ENCODE measurements at places on chromosomes 5 and 9.

DNA sequence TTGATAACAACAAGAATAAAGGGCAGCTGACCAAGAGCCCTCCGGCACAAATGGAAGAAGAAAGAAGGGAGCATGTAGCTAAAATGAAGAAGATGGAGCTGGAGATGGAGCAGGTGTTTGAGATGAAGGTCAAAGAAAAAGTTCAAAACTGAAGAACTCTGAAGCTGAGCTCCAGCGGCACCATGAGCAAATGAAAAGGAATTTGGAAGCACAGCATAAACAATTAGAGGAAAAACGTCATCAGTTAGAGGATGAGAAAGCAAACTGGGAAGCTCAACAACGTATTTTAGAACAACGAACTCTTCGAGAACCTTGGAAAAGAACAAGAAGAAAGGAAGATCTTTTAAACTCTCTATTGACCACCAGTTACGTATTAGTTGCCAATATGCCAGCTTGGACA is 100.9 kb downstream of the GABBR2 start:
- DNase-seq, result no peak

GRCh38 chr9:98280574-98280973 is 25.1 kb upstream of the TBC1D2 start:
- DNase-seq, result no peak

GRCh38 chr5:13976867-13977830 is 32.7 kb upstream of the DNAH5 start:
- no peak for DNase-seq

- no peak for DNase-seq
Measured at GRCh38 chr9:131697097-131697496, 42.8 kb downstream of the RAPGEF1 start.

DNA sequence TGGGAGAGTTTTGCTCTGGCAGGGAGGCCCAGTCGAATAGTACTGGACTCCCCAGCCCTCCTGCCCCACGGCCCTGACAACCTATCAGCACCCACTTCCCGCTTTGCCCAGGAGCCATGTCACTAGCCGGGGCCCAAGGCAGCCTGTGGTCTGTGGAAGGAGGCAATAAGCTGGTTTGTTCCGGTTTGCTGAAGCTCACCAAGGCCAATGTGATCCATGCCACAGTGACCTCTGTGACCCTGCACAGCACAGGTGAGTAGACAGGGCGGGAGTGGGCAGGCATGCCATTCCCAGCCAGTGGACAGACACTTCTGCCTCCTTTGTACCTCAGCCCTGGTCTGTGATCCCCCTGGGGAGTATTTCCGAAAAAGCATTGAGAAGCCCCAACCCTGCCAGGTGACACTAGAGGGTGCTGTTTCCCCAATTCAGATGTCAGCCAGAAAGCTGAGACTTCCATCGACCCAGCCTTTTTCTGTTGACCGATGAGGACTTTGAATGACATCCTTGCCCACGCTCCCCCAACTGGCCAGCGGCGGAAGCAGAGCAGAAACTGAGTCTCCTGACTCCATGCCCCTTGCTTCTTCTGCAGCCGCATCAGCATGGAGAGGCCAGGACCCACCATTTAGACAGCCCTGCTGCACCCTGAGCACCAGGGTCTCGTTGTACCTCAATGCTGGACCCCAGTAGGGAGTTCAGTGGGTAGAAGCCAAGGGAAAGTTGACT is 9.6 kb downstream of the PCYOX1L start:
- DNase-seq, result peak; percentile 53

DNA sequence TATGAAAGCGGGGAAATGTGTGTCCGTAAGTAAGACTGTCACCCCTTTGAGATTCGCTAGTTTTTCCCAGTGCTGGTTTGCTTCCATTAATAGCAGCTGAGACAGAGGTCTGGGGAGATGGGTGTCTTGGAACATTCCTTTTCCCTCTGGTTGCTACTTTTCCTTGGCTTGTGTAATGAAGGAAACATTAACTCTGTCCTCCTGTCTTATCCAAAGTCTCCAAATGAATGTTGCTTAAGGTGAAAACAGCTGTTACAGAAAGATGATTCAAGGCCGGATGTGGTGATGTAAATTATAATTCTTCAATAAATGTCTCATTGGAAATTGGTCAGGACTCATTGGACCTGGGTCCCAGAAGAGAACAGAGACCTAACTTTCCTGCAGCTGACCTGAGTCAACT is 50.0 kb downstream of the MEGF10 start:
- DNase-seq, result no peak

DNA sequence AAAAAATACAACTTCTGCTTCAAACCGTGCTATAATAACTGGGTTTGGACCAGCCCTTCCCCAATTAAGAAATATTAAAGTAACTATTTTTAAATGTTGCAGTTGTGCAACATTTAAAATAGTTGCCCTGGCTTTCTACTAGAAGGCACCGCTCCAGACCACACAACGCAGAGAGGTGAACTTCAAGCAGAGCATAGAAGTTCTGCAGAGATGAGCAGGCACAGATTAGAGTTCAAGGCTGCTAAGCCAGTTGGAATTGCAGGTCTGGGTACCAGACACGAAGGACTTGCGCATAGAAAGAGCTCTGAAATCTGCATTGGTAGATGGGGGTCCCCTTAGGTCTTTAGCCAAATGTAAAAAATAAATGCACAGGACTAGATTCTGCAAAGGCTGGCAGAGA is 58.7 kb upstream of the GALNT10 start:
- DNase-seq, result no peak

GRCh38 chr5:145825751-145826180 is 9.4 kb downstream of the PRELID2 start:
- DNase-seq, result no peak

GRCh38 chr5:153476767-153477166 is 13.7 kb upstream of the GRIA1 start:
- DNase-seq, result no peak

DNA sequence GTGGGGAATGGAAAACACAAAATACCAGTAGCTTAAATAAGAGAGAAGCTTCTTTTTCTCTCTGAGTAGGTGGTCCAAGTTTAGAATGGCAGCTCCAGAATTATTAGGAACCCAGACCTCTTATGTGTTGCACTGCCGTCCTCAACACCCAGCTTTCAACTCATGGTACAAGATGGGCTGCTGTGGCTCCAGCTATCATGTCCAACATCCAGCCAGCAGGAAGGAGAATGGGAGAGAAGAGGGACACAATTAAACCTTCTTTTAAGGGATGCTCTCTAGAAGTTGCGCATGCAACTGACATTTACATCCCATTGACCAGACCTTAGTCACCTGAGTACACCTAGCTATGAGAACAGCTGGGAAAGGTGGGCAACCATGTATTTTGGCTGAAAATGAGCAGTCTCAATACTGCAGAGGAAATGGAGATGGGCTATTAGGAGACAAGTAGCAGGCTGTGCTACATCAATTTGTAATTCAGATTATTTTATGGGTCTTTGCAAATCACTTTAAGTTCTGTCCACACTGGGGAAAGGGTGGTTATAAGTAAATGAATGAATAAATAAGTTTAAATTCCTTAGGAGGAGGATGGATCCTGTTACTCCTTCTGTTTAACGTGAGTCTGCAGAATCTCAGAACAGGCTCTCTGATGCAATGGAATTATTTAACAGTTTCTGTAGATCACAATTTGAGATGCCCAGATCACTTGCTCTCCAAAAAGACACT is 76.1 kb downstream of the SLC28A3 start:
- no peak for DNase-seq

GRCh38 chr9:106414042-106414441 is 448.9 kb upstream of the ZNF462 start:
- DNase-seq, result no peak

DNA sequence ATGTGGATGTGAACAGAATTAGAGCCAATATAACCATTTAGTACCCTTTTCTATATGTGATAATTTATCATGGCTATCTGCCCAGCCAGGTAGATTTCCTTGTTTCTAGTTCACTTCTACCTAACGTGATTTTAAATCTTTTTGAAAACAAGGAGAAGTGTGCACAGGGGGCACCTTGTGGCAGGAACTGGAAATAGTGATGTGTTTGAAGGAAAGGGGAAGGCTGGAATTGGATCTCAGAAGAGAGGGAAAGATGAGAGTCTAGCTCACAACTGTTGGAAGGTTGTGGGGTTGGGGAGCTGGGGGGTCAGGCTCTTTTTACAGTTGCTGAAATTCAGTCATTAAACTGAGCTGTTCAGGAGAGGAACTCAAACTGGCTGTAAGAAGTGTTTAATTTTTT is 219.5 kb downstream of the KCTD16 start:
- no peak for DNase-seq

- no peak for DNase-seq
Measured at GRCh38 chr5:72417333-72418062, 89.7 kb downstream of the ZNF366 start.

- DNase-seq, result no peak
Measured at GRCh38 chr5:74026310-74026709, 400.3 kb downstream of the ARHGEF28 start.

DNA sequence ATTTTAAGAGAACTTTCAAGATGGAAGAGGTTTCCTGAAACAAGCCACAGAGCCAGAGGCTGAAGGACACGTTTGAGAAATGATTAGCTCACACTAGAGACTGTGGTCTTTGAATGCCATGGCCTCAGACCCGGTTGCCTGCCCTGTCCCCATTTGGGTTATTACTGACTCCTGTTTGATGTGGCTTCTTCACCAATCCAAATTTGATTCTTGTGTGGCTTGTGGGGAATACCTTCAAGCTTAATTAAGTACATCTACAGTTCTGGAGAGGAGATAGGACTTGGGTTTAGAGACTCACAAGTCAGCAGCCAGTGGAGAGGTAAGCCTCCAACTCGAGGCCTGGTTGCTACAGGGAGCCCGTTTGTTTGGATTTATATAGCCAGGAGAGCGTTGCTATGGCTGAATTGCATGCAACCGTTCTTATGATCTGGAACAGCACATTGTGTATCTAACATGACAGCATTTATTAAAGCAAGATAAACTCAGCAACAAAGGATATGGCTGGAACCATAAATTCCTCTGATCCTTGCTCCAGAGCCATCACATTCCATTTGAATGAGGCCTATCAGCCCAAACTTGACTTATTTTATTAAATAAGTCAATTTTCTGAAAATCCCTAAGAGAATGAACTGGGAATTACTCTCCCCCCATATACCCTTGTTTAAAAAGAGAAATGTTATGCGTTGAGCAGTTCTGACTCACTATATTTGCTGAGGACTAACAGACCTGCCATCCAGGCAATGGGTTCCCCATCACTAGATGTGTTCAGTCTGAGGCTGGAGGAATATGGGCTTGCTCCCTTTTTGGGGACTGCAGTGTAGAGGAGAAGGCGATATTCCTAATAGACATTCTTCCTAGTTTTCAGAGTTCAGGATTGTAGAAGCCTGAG is 88.4 kb upstream of the TNFSF8 start:
- no peak for DNase-seq

DNA sequence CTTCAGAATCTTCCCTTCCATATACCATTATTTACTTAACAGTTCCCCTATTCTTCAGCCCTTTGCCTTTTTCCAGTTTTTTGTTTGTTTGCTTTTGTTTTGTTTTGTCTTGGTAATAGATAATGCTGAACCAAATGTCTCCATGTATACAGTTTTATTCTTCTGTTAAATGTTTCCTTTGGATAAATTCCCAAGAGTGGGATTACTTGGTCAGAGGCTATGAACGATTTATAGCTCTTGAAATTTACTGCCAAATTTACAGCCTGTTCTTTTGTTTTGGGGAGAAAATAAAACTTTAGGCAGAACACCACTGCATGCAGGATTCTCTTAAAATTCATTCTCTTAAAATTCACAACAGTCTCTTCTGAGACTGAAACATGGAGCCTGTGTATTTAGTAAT is 38.6 kb downstream of the NR4A3 start:
- DNase-seq, result no peak

- DNase-seq, result no peak
Measured at GRCh38 chr5:63811961-63812360, 150.3 kb downstream of the HTR1A start.

DNA sequence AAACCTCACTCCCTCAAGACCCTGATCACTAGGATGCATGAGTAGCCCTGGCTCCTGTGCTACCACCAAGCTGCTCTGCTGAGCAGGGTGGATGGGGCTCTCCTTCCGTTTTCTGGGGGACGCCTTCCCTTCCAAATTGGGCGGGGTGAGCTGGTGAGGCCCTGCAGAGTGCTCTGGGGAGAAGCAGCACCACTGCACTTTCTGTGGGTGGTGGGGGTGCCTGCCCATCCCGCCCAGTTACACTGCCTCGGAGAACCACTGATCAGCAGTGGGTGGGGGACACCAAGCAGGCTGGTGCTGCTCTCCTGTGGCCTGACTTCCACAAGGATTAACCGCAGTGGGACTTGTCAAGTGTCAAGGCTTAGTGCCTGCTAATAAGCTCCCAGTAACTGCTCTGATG is 19.0 kb downstream of the GFPT2 start:
- no peak for DNase-seq

DNA sequence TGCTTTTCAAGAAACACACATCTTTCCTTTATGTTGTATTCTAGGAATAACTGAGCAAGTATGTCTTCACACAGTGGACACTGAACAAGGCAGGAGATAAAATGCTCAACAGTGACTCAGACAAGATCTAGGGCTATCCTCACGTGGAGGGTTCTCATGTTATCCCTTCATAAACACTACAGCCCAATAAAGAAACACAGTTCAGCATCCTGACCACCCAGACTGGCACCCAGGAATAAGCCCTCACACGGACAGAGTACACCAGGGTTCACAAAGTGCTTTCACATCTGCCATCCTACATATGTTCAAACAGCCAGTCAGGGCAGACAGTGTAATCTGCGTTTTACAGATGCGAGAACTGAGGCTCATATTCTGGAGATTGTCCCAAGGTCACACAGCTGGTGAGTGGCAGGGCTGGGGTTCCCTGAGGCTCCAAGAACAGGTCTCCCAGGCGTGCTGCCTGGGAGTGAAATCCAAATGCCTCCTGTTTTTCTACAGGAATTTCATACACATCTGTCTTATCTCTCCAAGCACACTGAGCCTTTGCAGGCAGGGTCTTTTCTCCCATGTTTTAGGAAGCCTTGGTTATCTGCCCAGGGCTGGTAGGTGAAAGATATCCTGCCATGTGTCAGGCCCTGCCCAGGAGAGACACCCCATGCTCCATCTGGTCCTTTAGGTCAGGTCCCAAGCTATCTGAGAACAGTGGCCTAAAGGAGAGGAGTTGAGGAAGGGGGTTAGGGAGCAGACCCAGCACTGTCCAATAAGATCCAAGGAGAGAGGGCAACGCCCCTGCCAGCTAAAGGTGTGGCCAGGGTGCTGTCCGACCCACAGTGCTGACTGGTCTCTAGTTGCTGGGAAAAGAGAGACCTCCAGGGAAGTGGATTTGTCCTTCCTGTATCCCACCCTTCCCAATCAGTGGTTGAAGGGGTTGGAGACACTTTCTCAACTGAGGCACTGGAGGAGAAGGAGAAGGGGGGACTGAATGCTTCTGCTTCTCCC is 47.9 kb upstream of the XPA start:
- DNase-seq, result no peak

GRCh38 chr9:128001779-128002298 is 21.1 kb upstream of the EEIG1 start:
- no peak for DNase-seq

- DNase-seq, result no peak
Measured at GRCh38 chr9:16271967-16272366, 598.5 kb downstream of the BNC2 start.

- no peak for DNase-seq
Measured at GRCh38 chr5:154355129-154355611, 90.6 kb upstream of the SAP30L start.

- DNase-seq, result no peak
Measured at GRCh38 chr5:73986729-73987128, 360.7 kb downstream of the ARHGEF28 start.

All from stimulated activated CD4-positive, alpha-beta T cell treated with anti-CD3 and anti-CD28 coated beads, Interleukin-1b, Interleukin-23, amount 100 ng/mL, for 48 hours (primary cell).